ENCODE measurements at places on chromosomes 3 and 15.

- DNase-seq = no peak
Measured at GRCh38 chr15:41834096-41834495, 4.6 kb upstream of the PLA2G4B start.

DNA sequence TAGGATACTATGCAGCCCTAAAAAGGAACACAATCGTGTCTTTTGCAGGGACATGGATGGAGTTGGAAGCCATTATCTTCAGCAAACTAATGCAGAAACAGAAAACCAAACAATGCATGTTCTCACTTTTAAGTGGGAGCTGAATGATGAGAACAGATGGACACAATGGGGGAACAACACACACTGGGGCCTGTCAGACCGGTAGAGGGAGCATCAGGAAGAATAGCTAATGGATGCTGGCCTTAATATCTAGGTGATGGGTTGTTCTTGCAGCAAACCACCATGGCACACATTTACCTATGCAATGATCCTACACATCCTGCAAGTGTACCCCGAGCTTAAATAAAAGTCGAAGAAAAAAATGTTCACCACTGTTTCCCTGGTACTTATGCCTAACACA, 17.5 kb downstream of the SENP7 start:
- DNase-seq = no peak

- no peak for DNase-seq
Measured at GRCh38 chr3:195236076-195236798, 34.7 kb downstream of the XXYLT1 start.

GRCh38 chr15:69958496-69959084, 139.1 kb downstream of the TLE3 start:
- no peak for DNase-seq

DNA sequence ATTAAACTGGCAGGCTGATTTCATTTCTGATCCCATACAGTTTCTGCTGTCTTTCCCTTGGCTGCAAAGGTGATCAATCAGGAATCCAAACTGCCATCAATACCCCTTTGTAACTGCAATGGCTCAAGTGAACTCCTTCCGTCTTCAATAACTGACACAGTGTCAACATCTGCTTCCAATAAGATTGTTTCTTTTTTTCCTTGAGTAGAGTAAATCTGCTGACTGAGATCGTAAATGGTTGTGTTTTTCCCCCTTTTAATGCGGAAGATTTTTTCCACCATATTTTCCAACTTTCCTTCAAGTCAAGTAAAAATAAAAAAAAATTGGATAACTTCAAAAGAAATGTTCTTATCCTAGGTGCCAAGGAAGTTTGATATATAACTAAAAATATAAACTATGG, 48.7 kb downstream of the VGLL3 start:
- no peak for DNase-seq

DNA sequence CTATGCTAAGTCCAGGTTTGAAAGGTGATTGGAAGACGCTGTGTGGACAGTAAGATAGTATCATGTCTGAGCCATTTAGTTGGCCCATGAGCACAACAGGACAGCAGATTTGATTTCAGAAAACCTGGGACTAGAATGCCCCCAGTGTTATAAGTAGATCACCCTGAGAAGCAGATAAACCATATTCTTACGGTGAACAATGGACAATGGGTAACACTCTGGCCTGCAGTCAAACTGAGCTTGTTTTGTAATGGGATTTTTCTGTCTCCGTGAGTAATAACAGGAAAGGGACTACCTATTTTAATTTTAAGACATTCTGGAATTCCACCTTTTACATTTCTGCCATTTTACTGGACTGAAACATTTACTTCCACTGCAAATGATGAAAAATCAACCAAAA, 71.5 kb downstream of the LDHAL6B start:
- DNase-seq = no peak

- no peak for DNase-seq
Measured at GRCh38 chr15:25930931-25931330, 67.8 kb upstream of the ATP10A start.
